ENCODE measurements at places on chromosomes 13 and 19. TPM values are rescaled to one million over a fixed set of nuclear protein-coding genes. Genes with fewer than 3 reads are reported as not detected.

Gene ZNF561
- 21.7 TPM for total RNA-seq

Gene MPV17L2
- 7.2 TPM for total RNA-seq

Gene SIGLEC12
- total RNA-seq: not detected

Gene SIGLECL1
- total RNA-seq: not detected

Gene SPRYD7
- total RNA-seq: 3.2 TPM

Gene MEDAG
- 110 TPM for total RNA-seq

Gene SLC25A42
- 4.7 TPM for total RNA-seq

Gene NOVA2
- 5.1 TPM for total RNA-seq

Gene ZNF443
- 6.7 TPM for total RNA-seq

Gene MBD3L3
- total RNA-seq: not detected

Gene TBXA2R
- total RNA-seq: 1.9 TPM

- DNase-seq: no peak
These were observed 276.8 kb downstream of the KCNRG start for GRCh38 chr13:50292081-50292480.

- DNase-seq: no peak
These were observed 7.5 kb upstream of the RBM26 start for GRCh38 chr13:79413521-79413920.

- DNase-seq: no peak
These were observed 5.3 kb downstream of the RNASEH2B start for GRCh38 chr13:50914848-50915247.

DNA sequence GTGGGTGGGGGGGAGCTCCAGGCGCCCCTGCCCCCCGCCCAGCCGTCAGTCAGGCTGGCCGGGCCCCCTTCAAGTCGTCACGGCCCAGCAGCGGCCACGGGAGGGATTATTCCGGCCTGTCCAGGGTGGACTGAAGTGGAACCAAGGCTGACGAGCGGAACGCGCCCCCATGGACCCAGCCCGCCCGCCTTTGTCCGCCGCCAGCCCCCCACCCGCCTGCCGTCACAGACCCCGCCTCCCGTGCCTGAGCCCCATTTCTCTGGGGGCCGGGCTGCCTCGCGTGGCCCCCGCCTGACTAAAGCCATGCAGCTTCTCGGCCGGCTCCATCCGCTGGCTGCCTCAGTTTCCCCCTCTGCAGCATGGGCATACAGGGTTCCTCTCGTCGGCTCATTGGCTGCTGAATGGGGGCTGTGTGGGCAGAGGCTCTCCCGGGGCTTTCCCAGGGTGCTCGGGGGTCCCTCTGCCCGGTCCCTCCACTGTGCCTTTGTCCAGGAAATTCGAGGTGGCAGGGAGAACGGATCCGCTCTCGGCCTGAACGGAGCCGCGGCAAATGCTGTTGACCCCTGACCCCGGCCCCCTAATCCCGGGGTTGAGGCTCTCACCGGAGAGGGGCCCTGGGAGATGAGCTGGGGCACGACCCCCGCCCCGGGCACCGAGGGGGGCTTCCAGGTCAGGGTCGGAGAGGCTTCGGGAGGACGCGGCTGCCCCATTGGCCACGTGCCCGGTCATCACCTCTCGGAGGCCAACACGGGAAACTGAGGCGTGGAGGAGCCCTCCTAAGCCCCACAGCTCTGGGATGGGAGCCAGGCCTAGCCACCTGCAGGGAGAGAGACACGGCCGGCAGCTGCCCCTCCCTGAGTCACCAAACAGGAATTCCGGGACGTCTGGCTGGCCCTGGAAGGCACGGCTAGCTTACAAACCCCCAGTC is 27.4 kb downstream of the EFNA2 start:
- peak; percentile 67 for DNase-seq

DNA sequence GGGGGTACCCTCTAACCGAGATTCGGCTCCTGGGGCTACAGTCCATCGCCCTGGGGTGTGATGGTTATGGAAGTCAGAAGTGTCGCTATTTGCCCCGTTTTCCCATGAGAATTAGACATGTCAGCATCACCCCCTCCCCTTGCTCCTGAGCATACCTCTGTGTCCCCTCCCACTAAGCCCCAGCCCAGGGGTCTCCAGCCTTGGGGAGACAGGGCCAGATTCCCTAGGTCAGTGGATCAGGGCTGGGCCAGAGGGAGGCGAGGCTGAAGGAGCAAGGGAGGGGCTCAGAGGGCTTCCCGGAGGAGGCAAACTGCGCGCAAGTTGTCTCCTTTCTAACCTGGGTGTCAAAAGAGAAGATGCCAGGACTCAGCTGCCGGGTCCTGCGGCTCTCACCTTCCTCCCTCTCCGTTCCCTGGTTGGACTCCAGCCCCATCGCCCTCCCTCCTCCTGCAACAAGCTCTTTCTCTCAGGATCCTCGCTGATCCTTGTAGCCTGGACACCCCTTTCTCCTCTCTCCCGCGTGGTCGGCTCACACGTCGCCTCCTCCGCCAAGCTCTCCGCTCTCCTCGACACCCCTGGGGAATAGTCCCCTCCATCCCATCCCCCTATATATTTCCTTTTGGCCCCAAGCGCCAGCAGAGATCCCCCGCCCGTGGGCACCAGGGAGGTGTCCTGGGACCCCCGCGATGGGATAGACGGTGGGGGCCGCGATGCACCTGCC is 459 bp upstream of the TMEM59L start:
- no peak for DNase-seq

DNA sequence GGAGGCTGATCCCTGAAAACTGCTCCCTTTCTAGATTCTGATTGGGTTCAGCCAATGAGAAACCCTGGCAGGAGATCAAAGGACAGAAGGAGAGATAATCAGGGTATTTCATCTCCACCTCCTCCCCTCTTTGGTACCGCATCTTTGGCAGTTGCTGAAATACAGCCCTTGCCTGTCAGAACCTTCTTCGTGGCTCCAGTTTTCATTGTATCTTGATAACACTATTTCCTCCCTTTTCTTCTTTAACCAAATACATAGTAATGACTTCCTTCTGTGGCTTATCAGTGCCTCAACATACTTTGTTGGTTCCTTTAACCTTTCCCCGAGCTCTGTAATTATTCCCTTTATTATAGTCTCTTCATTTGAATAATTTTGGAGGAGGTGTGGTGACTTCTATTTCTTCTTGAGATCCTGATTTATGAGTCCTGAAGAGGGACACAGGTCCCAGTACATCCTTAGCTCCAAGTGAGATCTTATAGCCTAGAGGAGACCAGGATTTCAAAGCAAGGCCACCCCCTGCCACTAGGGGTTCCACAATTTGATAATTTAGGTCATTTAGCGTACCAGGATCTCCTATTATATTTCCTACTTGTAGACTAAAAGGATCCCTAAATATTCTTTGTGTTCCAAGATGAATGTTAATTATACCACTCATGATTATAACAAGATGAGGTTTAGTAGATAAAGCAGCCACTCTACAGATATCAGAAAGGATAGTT is 98.0 kb downstream of the EDNRB start:
- DNase-seq: no peak

DNA sequence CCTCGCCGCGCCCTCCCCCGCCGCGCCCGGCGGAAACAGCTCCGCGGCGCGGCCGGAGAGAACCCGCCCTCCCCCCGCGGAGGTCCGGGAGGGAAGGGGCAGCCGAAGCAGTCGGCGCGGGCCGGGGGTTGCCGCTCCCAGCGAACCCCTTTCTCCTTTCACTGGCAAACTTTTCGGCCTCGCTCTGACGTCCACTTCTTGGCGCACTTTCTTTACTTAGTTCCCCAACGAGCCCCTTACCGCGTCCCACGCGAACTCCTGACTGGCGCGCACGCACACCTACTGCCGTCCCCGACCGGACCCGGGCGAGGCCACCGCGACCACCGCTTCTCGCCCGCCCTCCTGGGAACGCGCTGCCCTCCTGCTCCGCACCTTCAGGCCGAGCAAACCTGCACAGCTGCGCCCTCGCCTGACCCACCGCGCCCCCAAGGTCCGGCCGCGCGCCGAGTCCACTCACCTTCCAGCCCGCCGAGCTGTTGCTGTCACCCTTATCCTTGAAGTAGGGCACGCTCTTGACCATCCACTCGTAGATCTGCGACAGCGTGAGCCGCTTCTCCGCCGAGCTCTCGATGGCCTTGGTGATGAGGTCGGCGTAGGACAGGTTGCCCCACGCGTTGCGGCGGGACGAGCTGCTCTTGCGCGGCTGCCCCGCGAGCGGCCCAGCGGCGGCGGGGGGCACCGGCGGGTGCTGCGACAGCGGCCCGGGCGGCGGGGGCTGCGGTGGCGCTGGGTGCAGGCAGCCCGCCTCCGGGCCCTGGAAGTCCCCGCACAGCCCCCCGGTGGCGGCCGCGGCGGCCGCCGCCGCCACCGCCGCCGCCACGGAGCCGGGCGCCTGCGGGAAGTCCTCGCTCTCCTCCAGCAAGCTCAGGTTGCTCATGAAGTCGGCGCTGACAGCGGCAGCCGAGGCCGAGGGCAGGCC is 1.1 kb downstream of the FOXO1 start:
- DNase-seq: peak; percentile 17

GRCh38 chr13:98838776-98839175 is 86.3 kb upstream of the SLC15A1 start:
- DNase-seq: no peak

GRCh38 chr13:110448230-110448629 is 113.3 kb downstream of the RAB20 start:
- DNase-seq: no peak

DNA sequence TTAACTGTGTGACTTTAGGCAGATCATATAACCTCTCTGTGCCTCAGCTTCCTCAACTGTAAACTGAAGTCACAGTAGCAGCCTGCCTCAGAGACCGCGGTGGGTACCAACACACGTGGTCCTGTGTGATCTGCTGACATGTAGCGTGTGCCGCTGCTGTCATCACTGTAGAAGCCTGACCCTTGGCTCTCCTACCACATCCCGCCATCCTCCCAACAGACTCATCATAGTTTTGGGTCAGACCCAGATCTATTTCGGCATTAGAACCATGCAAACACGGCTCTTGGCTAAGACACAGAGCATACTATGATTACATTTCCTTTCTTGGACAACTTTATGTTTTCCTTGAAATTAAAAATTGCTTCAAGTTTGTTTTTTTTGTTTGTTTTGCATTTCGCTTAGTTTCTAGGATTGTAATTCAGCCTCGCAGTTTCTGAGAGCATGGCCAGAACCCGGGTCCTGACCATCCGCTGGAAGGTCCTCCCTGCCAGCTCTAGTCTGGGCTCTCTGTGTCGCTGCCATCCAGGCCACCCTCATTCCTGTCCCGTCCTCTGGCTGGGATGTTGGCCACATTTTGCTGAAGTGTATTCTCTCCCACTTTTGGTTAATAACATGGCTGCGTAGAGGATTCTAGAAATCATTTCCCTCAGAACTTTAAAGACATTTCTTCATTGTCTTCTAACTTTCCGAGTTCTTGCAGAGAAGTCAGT is 53.0 kb downstream of the GGACT start:
- no peak for DNase-seq

GRCh38 chr13:108056278-108056677 is 159.1 kb downstream of the LIG4 start:
- DNase-seq: no peak

DNA sequence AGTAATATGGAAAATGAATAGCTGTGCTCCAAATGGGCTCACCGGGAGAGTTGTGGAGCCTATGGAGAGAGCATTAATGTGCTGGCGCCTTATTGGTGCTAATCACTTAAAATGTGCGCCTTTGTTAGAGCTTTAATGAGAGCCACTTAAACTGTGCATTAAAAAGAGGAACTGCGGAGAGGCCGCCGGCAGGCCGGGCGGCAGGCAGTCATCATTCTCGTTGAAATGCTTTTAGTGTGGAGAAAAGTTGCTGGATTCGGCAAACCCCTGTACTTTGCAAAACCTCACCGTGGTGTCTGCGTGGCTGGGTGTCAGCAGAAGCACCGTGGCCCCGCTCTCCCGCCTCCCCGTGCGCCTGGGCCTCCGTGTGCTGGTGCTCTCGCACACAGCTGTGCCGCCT is 105.5 kb downstream of the KDM4B start:
- no peak for DNase-seq

GRCh38 chr13:73061876-73062275 is 3.1 kb downstream of the KLF5 start:
- no peak for DNase-seq

DNA sequence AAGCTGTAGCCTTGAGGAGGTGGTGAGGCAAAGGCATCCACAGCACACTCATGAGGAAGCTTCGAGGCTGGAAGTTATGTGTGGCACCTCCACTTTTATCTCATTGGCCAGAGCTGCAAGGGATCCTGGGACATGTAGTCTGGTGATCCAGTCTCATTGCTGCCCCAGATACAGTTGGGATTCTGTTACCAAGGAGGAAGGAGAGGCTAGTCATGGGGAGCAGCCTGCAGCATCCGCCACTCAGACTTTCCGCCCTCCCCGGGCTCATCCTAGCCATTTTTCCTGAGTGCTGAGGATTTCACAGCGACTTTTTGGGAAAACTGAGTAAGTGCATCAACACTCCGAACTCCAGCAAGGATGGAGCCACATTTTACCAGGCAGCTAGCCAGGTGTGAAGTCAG is 74.4 kb downstream of the DPF1 start:
- DNase-seq: no peak

DNA sequence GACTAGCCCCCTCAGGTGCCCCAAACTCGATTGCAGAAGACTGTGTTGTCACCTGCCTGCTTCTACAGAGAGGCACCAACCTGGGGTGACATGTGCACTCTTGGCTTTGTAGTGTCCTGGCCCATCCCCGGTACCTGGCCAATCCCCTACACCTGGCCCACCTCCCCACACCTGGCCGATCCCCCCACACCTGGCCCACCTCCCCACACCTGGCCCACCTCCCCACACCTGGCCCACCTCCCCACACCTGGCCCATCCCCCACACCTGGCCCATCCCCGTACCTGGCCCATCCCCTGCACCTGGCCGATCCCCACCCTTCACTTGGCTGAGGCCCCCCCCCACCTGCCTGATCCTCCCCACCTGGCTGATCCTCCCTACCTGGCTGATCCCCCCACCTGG is 25.4 kb downstream of the ATP11A start:
- DNase-seq: no peak

GRCh38 chr13:109119896-109120295 is 490.5 kb downstream of the MYO16 start:
- no peak for DNase-seq

- DNase-seq: peak; percentile 29
These were observed 11.2 kb downstream of the PPP6R1 start for GRCh38 chr19:55247621-55248099.

- DNase-seq: peak; percentile 78
These were observed 10.8 kb downstream of the ALOX5AP start for GRCh38 chr13:30745906-30746686.

GRCh38 chr13:66399873-66400272 is 830.3 kb downstream of the PCDH9 start:
- no peak for DNase-seq

DNA sequence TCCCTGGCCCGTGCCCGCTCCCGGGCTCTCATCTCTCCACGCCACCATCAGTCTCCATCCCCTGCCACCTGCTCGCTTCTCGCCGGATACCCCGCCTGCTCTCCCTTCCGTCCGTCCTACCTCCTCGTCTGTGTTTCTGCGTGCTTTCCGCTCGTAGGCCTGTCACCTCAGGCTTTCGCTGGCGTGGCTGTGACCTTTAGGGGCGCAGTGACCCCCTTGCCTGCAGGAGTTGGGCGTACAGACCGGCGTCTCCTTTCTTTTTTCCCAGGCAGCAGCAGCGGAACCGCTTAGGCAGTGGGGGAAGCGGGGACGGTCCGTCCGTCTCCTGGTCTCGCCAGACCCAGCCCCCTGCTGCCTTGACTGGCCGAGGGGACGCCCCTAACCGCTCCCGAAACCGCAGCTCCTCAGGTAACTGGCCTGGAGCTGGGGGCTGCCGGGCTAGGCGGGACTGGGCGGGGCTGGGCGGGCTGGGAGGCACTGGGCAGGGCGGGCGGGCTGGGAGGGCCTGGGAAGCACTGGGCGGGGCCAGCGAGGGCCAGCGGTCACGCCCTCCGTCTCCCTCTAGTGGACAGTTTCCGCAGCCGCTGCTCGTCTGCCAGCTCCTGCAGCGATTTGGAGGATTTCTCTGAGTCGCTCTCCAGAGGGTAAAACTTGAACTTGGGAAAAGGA is 6.3 kb downstream of the PGLYRP1 start:
- DNase-seq: peak; percentile 83

GRCh38 chr13:28179974-28180373 is 41.6 kb downstream of the PAN3 start:
- DNase-seq: no peak

Data from dermis microvascular lymphatic vessel endothelial cell (primary cell).